ENCODE measurements at places on chromosomes 1 and 21.

GRCh38 chr1:93331412-93331811, 14.3 kb upstream of the DR1 start:
- DNase-seq: no peak

- DNase-seq: no peak
Observed at GRCh38 chr1:233627376-233627775, 13.5 kb downstream of the KCNK1 start.

GRCh38 chr1:158075078-158075477, 81.6 kb downstream of the KIRREL1 start:
- DNase-seq: no peak

- no peak for DNase-seq
Observed at GRCh38 chr1:72521659-72522058, 239.3 kb upstream of the NEGR1 start.

DNA sequence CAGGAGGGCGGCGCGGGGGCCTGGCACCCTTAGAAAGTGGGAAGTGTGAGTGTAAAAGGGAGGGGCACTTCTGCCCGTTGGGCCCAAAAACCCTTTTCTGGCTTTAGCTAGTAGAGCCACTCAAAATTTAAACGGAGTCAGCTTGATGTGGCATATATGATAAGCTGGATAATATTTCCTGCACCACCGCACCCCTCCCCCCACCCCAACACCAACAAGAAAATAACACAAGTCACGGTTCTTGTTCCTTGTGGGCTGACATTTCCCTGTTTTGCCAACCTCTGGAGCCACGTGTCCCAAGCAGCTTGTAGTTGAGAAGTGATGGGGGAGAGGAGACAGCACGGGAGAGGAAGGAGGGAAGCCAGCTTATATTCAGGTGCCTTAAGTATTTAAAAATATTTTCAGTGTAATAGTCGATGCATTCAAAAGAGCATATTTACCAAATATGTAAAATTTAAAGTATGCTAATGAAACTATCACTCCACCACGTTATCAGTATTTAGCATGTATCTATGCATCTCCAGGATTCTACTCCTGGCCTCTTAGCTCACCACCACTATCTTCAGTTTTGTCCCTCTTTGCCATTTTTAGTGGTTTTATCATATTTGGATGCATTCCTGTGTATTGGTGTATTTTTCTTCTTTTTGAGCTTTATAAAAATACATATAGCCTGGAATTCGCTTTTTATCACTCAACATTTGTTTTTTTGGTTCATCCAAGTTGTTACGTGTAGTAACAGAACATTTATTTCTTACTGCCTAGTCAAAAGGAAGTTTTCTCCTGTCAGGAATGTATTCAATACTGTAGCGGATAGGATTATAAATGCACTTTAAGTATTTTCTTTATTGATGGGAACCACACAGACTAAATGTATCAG, 773 bp upstream of the DDX59 start:
- peak; percentile 86 for DNase-seq

GRCh38 chr1:53431805-53432565, 27.2 kb upstream of the DMRTB1 start:
- DNase-seq: no peak

GRCh38 chr1:11080931-11081330, 18.7 kb downstream of the EXOSC10 start:
- DNase-seq: no peak

DNA sequence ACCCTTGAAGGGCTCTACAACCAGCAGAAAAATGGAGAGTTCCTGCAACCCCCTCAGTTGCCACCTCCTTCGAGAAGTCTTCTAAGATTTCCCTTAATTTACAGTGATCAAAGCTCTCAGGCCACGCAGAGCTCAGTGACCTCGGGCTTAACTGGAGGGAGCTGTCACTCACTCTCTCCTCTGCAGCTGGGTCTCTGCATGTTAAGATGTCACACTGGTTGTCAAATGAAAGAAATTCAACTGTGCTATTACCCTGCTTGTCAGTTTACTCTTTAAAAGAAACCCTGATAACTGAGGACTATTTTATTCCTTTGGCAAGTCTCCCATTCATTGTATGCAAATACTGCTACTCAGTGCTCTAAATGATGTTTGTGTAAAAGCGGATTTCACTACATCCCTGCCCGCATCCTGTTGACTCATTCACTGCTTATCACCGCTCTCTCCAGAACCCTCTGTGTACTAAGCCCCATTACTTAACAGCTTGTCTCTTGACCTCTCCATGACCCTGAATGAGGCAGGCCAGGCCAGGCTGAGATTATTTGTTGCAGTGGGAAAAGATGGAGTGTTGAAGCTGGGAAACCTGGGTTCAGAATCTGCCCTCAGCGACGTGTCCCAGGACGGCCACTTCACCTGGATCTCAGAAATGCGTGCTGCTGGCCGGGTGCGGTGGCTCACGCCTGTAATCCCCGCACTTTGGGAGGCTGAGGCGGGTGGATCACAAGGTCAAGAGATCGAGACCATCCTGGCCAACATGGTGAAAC, 13.7 kb downstream of the DHRS3 start:
- DNase-seq: peak; percentile 44

DNA sequence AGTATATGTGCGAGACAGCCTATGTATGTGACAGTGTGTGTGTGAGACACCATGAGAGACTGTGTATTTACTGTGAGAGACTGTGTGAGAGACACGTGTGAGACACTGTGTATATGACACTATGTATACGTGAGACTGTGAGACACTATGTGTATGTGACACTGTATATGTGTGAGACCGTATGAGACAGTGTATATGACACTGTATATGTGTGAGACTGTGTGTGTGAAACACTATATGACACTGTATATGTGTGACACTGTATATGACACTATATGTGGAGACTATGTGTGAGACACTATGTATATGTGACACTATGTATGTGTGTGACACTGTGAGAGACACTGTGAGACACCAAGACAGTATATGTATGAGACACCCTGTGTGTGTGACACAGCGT, 52.9 kb upstream of the KDM4A start:
- DNase-seq: no peak

DNA sequence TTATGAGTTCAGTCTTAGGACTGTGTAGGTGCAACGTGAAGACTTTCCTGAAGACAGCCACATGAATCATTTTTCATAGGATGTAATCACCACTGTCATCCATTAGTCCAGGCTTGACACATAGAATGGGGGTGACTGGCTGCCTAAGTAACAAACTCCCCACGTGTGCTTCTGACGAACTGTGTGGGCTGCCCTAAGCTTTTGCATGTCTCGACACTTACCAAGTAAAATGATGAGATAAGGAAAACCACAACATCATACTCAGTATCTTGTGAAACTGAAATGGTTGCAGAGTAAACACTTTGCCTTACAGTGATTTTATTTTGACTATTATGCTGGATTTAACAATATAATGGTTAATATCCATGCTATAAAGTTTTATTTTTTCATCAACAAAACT, 19.5 kb downstream of the ERG start:
- DNase-seq: no peak

DNA sequence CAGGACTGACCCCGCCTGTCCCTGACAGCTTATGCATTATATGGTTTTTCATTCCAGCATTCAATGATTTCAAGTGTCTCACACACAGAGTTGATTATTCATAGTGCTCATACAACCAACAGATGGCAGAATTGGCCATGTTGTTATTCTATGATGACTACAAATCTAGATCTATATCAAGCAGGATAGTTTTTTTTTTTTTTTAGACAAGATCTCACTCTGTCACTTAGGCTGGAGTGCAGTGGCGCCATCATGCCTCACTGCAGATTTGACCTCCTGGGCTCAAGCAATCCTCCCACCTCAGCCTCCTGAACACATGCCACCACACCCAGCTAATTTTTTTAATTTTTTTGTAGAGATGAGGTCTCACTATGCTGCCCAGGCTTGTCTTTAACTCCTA, 40.1 kb upstream of the LRRC8D start:
- peak; percentile 60 for DNase-seq

DNA sequence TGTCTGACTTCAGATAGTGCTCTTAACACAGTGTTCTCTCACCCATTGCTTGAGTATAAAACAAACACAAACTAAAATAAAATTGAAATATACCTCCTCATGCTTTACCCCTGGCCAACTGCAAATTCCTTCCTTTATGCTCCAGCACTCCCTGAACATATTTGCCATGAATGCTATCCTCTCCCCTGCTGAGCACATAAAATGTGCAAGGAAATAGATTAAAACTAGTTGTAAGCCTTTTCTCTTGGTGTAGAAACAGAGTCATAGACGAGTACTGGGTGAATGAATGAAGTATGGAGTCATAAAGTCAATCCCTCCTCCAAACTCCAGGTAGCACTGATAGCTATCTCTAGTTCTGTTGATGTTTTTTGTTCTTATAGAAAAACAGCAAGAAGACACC, 2.6 kb downstream of the GPR161 start:
- DNase-seq: no peak

GRCh38 chr1:235077571-235078479, 50.8 kb downstream of the TOMM20 start:
- no peak for DNase-seq

GRCh38 chr1:177809819-177810218, 160.0 kb downstream of the SEC16B start:
- DNase-seq: no peak
